ENCODE measurements at places on chromosomes 16 and 17.

- no peak for DNase-seq
These were observed 23.6 kb upstream of the ABR start for GRCh38 chr17:1203111-1203966.

GRCh38 chr17:28720247-28720996 lies 637 bp downstream of the RPL23A start:
- no peak for DNase-seq

DNA sequence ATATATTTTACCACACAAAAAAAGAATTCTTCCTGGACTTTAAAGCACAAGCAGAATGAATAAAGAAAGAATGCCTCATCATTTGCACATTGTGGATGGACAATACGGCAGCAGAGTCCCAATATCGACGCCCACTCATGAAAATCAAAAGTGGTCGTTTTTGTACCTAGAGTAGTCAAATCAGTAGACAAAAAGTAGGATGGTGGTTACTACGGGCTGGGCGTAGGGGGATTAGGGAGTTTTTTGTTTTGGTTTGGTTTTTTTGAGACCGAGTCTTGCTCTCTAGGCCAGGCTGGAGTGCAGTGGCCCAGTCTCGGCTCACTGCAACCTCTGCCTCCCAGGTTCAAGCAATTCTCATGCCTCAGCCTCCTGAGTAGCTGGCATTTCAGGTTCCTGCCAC lies 8.6 kb upstream of the CENPV start:
- no peak for DNase-seq

DNA sequence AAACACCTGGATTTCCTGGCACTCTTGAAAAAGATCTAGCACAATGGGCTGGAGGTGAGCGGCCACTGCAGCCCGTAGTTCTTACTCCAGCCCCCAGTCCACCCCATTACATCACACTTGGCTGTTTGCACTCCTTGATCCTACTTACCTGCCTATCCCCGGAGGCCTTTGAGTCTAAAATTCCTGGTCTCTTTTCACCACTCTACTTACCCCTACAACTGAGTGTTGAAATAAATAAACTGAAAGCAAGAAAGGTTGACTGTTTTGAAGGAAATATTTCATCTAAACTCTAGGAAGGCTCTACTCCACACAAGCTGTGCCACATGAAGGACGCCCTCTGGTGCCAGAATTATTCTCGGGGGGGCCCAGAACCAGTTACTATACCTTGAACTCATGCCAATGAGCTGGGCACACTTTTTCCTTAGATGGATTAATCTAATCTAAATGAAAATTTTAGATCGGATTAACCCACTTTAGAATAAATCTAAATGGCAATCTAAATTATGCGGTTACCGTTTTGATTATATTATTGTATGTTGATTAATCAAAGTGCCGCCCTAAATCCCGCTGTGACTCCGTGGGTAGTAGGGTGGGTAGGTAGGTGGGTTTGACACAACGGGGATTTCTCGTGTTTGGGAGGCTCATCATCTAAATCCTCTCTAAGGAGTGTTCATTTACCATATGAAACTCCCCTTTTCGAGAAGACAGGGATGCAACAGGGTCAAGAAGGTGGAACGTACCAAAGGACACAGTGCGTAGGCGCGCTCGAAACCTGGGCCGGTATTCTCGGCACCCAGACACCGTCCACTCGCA lies 651 bp upstream of the EIF1 start:
- no peak for DNase-seq

DNA sequence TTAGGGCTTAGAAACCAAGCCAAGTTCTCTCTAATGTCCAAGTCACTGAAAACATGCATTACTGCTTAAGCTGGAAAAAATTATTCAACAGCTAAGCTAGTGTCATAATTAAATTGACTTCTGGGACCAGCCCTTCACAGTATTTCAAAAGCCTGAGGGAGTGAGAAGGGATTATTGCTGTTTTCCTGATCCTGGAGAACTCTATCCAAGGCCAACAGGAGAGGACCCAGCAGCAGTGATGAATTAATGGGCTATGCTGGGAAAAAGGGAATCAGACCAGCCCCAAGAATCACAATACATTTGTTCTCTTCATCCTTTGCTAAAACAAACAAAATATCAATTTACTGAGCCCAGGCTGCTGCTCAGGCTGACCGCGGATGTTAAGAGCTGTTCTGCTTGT lies 34.5 kb upstream of the CLEC3A start:
- no peak for DNase-seq

DNA sequence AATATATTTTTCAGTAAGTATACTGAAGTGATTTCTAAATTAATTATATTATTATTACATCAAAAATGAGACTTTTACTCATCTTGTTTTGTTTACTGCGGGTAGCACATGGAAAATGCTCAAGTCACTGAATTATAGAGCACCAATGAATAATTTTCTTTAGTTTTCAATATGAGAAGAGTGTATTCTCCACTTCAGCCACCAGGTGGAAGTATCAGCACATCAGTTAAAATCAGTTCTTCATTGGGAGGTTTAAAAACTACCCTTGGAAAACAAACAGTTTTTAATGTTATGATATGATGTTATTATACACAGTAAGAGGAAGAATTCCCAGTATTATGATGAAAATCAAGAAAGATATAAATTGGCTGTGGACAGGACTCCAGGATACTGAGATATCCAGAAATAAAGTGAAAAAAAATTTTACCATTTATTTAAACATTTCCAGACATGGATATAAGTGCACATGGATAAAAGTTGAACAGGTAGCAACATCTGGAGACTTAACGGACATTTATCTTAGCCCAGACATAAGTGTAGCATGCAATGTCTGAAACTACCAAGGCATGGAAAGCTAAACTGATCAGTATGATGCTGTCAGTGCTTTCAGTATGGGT lies 467.3 kb downstream of the KCNJ2 start:
- DNase-seq, result no peak

DNA sequence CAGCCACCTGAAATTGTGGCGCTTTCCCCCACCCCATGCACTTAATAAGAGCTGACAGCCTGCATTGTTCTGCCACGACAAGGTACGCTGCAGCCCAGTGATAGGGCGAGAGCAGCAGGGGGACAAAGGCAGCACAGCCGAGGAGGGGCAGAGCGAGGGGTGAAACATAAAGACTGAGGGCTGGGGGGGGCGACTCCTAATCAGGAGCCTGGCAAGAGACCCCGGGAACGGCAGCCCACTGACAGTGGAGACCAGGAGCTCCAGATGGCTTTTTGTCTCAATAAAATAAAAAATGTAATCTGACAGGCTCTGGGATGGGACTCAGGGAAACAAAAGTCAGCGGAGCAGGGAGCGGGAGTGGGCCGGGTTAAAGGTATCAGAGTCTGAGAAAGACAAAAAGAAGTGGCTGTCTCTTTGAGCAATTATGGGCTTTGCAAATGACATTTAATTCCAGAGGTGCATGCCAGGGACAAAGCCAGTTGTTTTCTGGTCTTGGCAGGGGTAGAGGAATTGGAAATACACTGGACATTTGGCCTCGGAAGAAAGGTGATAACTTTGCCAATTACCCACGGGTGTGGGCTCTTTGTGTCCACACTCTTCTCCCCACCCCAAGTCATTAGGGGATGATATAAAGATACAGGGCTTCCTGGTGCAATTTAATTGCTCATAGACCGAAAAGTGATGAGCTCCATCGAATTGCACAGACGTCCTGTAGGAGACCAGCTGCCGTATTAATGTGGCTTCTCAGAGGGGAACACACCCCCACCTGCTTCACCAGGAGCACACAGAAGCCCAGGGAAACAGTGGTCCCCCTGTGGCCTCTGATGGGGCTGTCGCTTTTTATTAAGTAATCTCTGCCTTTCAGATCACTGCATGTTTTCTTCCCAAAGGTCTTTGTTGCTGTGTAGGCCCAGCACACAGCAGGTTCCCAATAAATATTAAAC lies 17.6 kb upstream of the CCDC182 start:
- no peak for DNase-seq

- DNase-seq, result no peak
These were observed 251.3 kb downstream of the HS3ST3A1 start for GRCh38 chr17:13350466-13350865.

DNA sequence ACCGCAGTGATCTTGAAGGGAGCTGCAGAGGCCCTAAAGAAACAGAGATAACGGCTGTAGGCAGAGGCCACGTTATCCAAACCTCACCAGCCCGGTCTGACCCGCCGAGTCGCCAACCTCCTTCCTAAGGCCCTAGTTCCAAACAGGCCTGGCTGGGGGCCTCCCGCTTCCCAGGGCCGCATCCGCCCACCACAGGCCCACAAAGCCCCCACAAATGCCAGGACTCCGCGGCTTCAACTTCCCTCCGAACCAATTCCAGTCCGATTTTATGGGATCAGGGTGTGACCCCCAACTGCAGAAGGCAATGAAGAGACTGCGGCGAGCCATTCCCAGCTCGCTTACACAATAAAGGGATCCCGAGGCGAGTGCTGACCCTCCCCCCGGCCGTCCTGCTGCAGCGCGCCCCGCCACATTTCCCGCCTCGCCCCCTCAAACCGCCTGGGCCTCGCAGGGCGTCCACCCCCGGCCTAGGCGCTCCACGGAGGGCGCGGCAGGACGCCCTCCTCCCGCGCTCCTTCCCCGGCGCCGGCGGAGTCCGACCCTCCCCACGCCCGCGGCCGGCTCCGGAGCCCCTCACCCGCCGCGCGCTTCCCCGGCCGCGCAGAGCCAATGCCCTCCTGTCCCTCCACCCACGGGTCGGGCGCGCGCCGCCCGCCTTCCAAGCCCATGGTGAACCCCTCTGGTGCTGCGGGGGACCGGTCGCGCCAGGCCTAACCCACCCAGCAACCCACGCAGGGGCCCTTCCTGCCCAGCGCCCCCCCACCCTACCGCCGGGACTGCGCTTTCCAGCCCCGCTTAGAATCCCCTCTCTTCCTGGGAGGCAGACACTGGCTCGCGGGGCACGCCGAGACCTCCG lies 926 bp downstream of the MYH10 start:
- no peak for DNase-seq

DNA sequence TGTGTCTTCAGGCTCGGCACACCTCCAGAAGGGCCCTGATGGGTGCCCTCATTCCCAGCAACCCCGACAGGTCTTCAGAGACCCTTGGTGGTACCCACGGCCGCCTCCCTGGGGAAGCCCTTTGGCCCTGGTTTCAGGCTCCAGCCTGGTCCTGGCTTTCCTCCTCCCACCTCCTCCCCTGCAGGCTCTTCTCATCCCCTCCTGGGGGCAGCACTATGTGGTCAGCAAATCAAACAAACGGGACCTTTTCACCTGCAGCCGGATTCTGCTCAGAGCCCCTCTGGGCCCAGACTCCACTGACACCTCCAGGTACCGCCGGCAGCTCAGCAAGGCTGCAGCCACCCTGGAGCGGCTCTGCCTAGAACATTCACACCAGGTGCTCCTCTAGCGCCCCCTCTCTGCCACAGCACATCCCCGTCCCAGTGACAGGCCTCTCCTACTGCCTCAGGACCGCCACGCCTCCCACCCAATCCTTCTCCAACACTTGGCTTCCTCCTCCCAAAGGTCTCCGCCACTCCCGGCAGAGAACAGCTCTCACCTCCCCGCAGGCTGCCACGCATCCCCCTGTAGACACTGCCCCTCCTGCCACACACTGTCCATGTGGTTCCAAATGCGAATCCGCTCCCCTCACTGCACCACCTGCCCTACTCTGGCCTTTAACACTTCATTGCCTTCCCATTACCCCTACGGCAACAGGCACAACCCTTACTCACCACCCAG lies 12.0 kb downstream of the CORO7 start:
- no peak for DNase-seq

GRCh38 chr16:56547949-56548567 lies 16.8 kb upstream of the MT4 start:
- no peak for DNase-seq

DNA sequence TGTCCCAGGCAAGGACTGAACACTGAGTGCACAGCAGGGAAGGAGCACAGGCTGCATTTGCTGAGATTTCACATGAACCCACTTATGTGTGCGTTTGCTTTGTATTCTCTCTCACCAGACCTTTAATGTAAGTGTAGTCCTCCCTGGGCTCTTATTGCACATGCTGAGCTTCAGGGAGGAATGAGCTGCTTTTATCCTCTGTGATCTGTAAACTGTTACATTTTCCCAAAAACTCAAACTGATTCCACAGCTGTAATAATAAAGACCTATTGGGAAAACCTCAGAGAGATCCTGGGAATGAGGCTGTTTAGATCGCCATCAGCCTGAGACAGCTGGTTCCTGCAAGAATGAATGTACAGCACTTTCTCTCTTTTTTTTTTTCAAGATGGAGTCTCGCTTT lies 53.6 kb upstream of the ADORA2B start:
- DNase-seq, result no peak

DNA sequence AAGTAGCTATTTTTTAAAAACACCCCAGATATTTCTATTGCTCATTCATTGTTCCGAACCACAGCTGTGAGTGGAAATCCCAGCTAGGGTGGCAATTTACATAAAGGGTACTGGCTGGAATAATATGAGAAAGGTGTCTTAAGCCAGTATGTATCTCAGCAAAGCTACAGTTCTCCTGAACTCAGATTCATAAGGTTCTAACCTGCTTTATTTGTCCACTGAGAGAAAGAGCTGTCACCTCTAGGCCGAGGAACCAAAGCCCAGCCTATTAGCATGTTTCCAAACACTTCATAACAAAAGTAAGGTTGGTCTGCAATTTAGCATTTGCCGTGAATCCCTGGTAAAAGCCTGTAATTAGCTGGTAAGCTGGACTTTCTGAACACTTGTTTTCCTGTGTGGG lies 57.0 kb upstream of the CLEC19A start:
- no peak for DNase-seq

DNA sequence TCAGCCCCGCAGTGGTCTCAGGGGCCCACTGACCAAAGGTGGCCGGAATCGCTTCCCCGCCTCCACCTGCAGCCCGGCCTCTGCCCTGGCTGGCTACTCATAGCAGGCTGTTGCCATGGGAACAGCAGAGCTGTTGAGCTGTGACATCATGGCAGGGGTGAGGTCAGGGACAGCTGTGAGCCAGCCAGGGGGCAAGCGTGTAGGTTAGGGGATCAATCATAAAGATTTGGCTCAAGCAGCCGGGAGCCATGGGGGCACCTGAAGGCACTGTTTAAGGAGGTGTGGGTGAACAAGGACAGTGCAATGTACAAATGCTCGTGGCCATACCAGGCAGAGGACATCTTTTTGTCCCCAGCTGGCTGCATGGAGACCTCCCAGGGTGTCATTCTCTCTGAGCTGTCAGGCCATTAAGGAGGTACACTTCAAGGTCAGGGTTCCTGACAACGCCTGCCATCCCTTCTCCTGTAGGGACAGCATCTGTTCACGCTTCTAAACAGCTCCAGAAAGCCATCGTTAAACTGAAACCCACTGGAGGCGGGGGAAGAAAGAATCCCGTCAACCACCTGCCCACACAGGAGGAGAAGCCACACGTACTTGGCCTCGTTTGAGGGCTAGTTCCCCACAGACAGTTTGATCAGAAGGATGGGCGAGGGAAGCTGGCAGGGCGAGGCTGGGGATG lies at the start of gene CEP295NL:
Gene CEP295NL, minus strand, starts transcription at position 101 of the 679 bp plus-strand sequence. CDS start 1,373 bp downstream, outside the sequence.
- DNase-seq, result peak; percentile 11
